ENCODE measurements at places on chromosomes 3 and 15. TPM values are rescaled to one million over a fixed set of nuclear protein-coding genes. Genes with fewer than 3 reads are reported as not detected.

TFG gene
- 44.0 TPM for total RNA-seq

PPP1R14D gene
- total RNA-seq: not detected

CSNK1G1 gene
- 39.0 TPM for total RNA-seq

ZBED2 gene
- total RNA-seq: 6.0 TPM

SCG5 gene
- total RNA-seq: not detected

GRCh38 chr15:38612159-38612863, 47.7 kb upstream of the RASGRP1 start:
- H3K36me3 ChIP-seq: no peaks in the 10 kb centered on the region
- H3K4me3 ChIP-seq: no peak overlapping the region
- peaks cover 21% of the 10 kb centered on the region for H3K4me1 ChIP-seq
- H3K27ac ChIP-seq: no peak overlapping the region
- DNase-seq: no peak
- H3K27me3 ChIP-seq: no peaks in the 10 kb centered on the region

- no peaks in the 10 kb centered on the region for H3K4me1 ChIP-seq
- H3K4me3 ChIP-seq: no peak overlapping the region
- H3K27ac ChIP-seq: no peak overlapping the region
- no peaks in the 10 kb centered on the region for H3K27me3 ChIP-seq
- DNase-seq: no peak
Measured at GRCh38 chr15:27293607-27294006, 322.6 kb downstream of the GABRG3 start.

DNA sequence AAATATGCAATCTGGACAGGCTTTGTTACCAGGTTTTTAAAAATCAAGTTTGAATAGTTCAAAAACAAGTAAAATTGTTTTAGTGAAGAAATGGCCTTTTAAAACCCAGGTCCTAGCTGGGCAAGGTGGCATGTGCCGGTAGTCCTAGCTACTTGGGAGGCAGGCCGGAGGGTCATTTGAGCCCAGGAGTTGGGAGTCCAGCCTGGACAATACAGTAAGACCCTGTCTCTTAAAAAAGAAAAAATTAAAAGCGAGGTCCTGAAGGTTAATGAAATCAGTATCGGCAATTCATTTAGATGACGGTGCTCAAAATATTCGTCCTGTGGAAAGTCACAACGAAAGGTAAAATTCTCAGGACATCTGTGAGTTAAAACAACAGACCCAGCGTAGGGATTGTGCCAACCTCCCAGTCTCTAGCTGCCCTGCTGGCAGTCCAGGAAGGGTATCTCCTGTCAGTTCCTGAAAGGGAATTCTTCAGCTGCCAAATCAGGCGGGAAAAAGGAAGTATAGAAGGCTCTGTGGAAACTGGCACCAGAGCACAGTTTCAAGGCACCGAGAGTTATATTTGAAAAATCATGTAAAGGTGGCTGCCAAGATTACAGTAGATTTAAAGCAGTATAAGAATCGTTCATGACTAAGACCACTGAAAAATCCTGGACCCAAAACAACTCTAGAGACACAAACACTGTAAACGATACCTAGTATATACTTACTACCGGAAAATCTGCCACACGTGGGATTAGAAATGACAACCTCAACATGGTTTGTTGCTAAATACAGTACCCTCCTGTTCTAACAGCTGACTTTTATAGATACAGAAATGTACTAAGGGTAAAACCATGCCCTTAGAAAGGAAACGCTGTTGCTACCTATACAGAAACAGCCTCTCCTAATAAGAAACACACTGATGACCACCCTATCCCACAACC, 1.2 kb upstream of the ABHD17C start:
- no peak for DNase-seq
- no peaks in the 10 kb centered on the region for H3K27me3 ChIP-seq
- H3K36me3 ChIP-seq: no peaks in the 10 kb centered on the region
- H3K4me1 ChIP-seq: peaks cover 15% of the 10 kb centered on the region
- H3K4me3 ChIP-seq: peak overlapping the region; percentile 58
- peak overlapping the region; percentile 50 for H3K27ac ChIP-seq

GRCh38 chr3:47261301-47261700, 21.3 kb downstream of the KIF9 start:
- no peak for DNase-seq
- H3K4me3 ChIP-seq: no peak overlapping the region
- H3K36me3 ChIP-seq: no peaks in the 10 kb centered on the region
- no peaks in the 10 kb centered on the region for H3K4me1 ChIP-seq
- H3K27ac ChIP-seq: no peak overlapping the region
- no peaks in the 10 kb centered on the region for H3K27me3 ChIP-seq

DNA sequence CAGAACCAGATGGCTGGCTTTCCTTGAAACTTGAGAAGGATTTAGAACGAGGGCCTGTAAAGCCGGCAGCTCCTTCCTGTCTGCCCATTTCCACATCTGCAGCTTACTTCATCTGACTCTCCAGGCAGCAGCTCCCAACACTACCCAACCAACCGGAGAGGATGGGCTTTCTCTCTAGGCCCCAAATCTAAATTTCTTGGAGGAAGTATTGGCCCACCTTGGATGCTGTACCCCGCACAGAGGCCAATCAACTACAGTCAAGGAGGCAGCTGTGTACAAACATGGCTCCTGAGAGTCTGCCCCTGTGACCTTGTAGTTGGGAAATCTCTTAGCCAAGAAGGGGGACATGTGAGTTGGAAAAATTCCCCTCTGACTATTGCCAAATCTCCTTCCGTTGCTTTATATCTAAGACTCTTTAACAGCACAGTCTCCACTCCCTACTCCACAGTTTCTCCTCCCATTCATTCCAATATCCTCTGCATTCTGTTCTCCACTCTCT, 8.0 kb upstream of the ACAP2 start:
- H3K4me3 ChIP-seq: no peak overlapping the region
- no peaks in the 10 kb centered on the region for H3K27me3 ChIP-seq
- no peaks in the 10 kb centered on the region for H3K4me1 ChIP-seq

DNA sequence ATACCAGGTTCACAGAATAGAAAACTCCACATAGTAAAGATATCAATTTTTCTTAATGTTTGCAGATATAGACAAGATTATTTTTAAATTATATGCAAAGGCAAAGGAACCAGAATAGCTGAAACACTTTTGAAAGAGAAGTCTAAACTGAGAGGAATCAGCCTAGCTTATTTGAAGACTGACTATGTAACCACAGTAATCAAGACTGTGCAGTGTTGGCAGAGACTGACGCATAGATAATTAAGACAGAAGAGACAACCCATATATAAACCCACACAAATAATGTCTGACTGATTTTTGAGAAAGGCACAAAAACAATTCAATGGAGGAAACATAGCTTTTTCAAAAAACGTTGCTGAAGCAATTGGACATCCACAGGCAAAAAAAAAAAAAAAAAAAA, 28.6 kb upstream of the ACKR4 start:
- no peak for DNase-seq
- peaks cover 10% of the 10 kb centered on the region for H3K4me1 ChIP-seq
- H3K36me3 ChIP-seq: no peaks in the 10 kb centered on the region
- no peaks in the 10 kb centered on the region for H3K27me3 ChIP-seq
- H3K27ac ChIP-seq: no peak overlapping the region

DNA sequence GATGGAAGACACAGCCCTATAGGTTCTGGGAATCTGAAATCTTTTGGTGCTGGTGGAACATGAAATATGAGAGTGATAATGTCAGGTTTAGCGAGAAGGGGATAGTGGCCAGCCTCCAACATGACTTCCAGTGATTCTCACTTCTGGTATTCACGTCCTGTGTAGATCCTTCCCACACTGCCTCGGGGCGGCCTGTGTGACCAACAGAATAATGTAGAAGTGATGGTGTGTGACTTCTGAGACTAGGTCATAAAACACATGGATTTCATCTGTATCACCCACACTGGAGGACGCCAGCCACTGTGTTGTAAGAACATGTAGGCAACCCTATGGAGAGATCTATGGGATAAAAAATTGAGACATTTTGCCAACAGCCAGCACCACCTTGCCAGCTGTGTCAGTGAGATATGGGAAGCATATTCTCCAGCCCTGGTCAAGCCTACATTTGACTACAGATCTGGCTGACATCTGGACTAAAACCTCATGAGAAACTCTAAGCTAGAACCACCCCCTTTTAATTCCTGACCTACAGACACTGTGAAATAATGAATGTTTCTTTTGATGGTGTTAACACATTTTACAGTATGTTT, 25.5 kb upstream of the NUDT16 start:
- DNase-seq: no peak
- H3K4me3 ChIP-seq: no peak overlapping the region
- no peaks in the 10 kb centered on the region for H3K36me3 ChIP-seq
- H3K27me3 ChIP-seq: no peaks in the 10 kb centered on the region
- H3K4me1 ChIP-seq: peaks cover 4% of the 10 kb centered on the region
- no peak overlapping the region for H3K27ac ChIP-seq

DNA sequence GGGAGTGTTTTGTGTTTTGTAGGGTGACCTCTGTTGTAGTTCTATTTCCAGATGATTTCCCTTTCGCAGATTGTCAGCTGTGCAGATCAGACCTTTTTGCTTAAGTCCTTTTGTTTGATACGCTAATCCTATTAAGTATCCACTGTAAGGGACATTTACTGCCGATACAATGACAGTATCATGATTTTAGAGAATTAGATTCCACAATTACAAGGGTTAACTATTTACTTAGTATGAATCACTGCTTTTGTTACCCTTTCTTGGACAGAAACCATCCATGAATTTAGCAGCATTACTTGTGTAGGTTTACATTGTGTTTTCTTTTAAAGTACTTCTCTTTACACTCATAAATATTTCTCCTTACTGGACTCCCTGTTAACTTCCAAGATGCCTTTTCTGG, 31.4 kb downstream of the ZNF662 start:
- DNase-seq: no peak
- H3K27ac ChIP-seq: no peak overlapping the region
- H3K4me1 ChIP-seq: no peaks in the 10 kb centered on the region

- H3K4me3 ChIP-seq: no peak overlapping the region
- no peaks in the 10 kb centered on the region for H3K36me3 ChIP-seq
- no peak overlapping the region for H3K27ac ChIP-seq
- no peak for DNase-seq
Measured at GRCh38 chr3:135246027-135246426, 451.0 kb downstream of the EPHB1 start.

GRCh38 chr3:59731943-59732342, 682.1 kb upstream of the CFAP20DC start:
- H3K27ac ChIP-seq: no peak overlapping the region
- H3K4me3 ChIP-seq: no peak overlapping the region
- peaks cover 8% of the 10 kb centered on the region for H3K4me1 ChIP-seq
- no peak for DNase-seq

- DNase-seq: no peak
- H3K27me3 ChIP-seq: no peaks in the 10 kb centered on the region
- H3K36me3 ChIP-seq: no peaks in the 10 kb centered on the region
- H3K4me3 ChIP-seq: no peak overlapping the region
Measured at GRCh38 chr3:115792206-115792955, 169.1 kb downstream of the GAP43 start.

- peak overlapping the region; percentile 74 for H3K4me3 ChIP-seq
- no peaks in the 10 kb centered on the region for H3K36me3 ChIP-seq
- peak overlapping the region; percentile 88 for H3K27ac ChIP-seq
- no peaks in the 10 kb centered on the region for H3K27me3 ChIP-seq
- DNase-seq: peak; percentile 73
Measured at GRCh38 chr3:44510000-44510368, 32.5 kb upstream of the ZNF445 start.

GRCh38 chr3:15262021-15262420, 56.0 kb downstream of the CAPN7 start:
- H3K4me1 ChIP-seq: peaks cover 19% of the 10 kb centered on the region
- no peak overlapping the region for H3K4me3 ChIP-seq
- DNase-seq: no peak
- peaks cover 23% of the 10 kb centered on the region for H3K36me3 ChIP-seq
- no peak overlapping the region for H3K27ac ChIP-seq

DNA sequence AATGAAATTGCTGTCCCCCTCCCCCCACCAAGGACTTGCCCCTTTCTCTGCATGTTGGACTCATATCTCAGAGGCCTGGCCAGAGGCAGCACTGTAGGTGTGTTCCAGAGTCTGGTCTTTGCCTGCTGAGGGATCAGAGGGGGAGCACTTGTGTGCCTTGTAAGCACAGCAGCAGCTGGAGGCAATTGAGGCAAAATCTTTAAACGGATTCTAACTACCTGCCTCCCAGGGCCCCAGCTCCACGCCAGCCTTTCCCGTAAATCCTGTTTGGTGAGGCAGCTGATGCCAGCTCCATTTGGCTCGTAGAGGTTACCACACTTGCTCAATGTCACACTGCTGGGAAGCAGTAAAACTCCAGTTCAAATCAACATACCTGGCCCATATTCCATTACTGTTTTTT, 2.3 kb upstream of the IDH2 start:
- no peak for DNase-seq
- peaks cover 6% of the 10 kb centered on the region for H3K27me3 ChIP-seq
- H3K36me3 ChIP-seq: no peaks in the 10 kb centered on the region
- H3K4me1 ChIP-seq: peaks cover 20% of the 10 kb centered on the region
- H3K4me3 ChIP-seq: no peak overlapping the region
- no peak overlapping the region for H3K27ac ChIP-seq

DNA sequence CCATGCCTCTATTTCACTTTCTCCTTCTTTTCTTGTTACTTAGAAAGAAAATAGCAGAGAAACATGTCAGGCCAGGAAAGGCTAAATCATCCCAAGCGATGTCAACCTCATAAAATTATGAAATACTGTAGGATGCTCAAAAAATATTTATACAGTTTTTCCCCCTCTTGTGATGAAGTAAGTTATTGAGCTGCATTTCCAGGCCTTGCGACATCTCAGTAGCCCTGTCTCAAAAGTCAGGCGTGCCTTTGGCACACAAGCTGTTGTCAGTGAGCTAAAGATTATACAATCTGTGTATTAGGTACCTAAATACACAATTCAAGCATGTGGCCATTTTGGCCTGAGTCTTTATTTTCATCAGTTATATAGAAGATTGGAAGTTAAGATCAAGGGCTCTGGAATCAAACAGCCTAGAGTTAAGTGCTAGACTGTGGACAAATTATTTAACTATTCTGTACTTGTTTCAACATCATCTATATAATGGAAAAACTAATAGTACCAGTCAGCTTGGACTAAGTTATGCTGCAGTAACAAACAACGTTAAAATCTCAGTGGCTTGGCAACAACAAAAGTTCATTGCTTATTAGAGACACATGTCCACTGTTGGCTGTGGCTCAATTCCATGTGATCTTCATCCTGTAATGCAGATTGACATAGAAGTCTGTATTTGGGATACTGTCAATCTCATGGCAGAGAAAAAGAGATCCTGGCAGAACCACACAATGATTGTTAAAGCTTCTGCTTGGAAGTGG, 406.4 kb upstream of the PROK2 start:
- H3K4me1 ChIP-seq: peaks cover 12% of the 10 kb centered on the region
- H3K4me3 ChIP-seq: no peak overlapping the region
- H3K27ac ChIP-seq: no peak overlapping the region
- no peaks in the 10 kb centered on the region for H3K36me3 ChIP-seq
- peaks cover 3% of the 10 kb centered on the region for H3K27me3 ChIP-seq

GRCh38 chr3:168659015-168659414, 563.3 kb upstream of the GOLIM4 start:
- H3K4me1 ChIP-seq: no peaks in the 10 kb centered on the region
- no peaks in the 10 kb centered on the region for H3K27me3 ChIP-seq
- H3K27ac ChIP-seq: no peak overlapping the region
- no peak for DNase-seq
- no peak overlapping the region for H3K4me3 ChIP-seq

Data from B cell (primary cell).